Ammon's horn (tissue), 1 donor: ENCODE measurements at places on chromosomes 13 and 19.
A peak's percentile ranks its signal among the peaks of the same experiment; 100 is the strongest.

- DNase-seq: no peak
These were observed 11.1 kb downstream of the PPP5C start for GRCh38 chr19:46357846-46358583.

- no peak for DNase-seq
These were observed 26.9 kb upstream of the CYP2A7 start for GRCh38 chr19:40908976-40909375.

DNA sequence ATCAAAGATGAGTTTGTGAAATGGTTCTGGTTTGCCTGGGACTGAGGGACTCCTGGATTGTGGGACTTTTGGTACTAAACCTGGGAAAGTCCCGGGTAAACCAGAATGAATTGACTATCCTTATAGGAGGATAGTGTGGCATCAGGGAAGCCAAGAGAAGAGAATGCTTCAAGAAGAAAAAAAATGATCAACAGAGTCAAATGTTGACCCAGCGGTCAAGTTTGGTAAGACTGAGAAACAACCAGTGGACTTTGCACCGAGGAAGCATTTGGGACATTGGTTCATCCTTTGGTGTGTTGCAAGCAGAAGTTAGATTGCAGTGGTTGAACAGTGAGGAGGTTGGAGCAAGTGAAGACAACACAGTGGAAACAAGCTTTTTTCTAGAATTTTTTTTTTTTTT lies 33.5 kb downstream of the CLEC17A start:
- DNase-seq: peak; percentile 4

- no peak for DNase-seq
These were observed 2.2 kb upstream of the COX6B1 start for GRCh38 chr19:35645680-35646511.

DNA sequence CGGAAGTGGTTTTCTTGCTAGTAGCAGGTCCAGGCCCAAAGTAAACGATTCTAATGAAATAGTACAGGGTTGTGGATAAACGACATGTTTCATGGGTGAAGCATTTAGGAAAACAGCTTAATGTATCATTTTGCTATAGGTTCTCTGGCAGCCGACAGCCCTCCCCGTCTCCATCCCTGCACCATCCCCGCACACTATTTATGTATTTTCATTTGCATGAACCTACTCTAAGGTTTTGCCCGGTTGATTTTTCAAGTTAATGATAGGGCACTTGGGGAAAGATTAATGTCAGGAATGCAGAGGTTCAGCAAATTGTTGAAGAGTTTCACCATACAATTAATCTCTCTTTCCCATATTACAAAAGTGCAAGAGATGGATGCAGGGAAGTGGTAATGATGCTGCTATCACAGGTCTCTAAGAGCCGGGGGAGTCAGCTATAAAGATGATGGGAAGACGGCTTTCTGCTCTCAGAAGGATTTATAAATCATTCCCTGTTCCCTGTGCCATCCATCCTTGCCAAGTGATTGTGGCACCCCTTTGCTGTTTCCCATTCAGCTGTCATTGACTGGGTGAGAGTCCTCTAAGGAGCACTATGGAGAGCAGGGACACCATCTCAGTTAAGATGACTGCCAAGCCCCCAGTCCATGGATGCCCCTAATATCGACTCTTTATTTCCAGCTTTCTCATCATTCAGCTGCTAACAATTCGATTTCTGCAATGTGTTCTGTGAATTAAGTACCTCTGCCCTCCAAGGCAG lies 186.3 kb downstream of the IRS2 start:
- DNase-seq: no peak

GRCh38 chr19:49773663-49774350 lies 7.0 kb downstream of the AP2A1 start:
- no peak for DNase-seq

GRCh38 chr13:25783601-25784024 lies 268.2 kb downstream of the SHISA2 start:
- DNase-seq: no peak

- no peak for DNase-seq
These were observed 12.7 kb upstream of the LILRA2 start for GRCh38 chr19:54560881-54561385.

DNA sequence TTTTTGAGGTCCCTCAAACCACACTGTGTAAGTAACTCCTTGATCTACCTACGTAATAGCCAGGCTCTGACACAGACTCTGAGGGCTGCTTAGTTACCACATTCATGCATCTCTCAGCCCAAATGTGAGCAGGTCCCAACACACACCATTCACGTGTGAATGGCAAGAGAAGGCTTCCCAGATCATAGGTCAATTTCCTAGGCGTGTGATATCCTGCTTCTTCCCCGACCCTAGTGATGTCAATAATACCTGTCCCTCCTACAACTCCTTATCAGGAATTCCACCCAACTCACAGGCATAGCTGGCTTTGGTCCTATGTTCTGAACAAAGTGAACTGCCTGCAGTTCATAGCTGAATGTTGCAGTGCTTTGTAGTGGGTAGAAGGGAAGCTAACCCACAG lies 334.5 kb downstream of the RFC3 start:
- no peak for DNase-seq

DNA sequence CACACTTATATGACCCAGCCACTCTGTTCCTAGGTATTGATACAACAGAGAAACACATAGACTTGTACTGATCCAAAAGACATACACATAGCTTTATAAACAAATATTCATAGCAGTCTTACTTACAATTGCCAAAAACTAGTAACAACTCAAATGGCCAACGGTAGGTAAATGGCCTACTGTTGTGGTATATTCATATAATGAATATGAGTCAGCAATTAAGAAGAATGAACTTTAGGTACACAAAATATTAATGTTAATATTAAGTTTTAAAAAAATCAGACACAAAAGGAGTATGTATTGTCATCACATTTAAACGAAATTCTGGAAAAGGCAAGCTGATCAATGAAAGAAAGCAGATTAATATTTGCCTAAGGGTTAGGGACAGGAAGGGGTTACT lies 19.7 kb downstream of the KPNA3 start:
- no peak for DNase-seq

DNA sequence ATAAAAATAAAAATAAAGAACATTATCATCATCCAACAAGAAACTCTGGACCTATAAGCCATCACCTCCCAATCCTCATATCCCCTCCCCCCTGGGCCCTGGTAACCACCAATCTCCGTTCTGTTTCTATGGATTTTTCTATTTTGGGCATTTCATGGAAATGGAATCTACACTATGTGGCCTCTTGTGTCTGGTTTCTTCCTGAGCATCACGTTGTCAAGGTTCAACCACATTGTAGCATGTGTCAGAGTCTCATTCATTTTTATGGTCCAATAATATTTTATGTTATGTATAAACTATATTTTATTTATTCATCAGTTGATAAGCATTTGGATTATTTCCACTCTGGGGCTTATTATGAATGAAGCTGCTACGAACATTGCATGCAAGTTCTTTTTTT lies 26.9 kb downstream of the SULT2B1 start:
- DNase-seq: no peak

- DNase-seq: no peak
These were observed 1348.0 kb upstream of the SLC10A2 start for GRCh38 chr13:104414181-104414580.

DNA sequence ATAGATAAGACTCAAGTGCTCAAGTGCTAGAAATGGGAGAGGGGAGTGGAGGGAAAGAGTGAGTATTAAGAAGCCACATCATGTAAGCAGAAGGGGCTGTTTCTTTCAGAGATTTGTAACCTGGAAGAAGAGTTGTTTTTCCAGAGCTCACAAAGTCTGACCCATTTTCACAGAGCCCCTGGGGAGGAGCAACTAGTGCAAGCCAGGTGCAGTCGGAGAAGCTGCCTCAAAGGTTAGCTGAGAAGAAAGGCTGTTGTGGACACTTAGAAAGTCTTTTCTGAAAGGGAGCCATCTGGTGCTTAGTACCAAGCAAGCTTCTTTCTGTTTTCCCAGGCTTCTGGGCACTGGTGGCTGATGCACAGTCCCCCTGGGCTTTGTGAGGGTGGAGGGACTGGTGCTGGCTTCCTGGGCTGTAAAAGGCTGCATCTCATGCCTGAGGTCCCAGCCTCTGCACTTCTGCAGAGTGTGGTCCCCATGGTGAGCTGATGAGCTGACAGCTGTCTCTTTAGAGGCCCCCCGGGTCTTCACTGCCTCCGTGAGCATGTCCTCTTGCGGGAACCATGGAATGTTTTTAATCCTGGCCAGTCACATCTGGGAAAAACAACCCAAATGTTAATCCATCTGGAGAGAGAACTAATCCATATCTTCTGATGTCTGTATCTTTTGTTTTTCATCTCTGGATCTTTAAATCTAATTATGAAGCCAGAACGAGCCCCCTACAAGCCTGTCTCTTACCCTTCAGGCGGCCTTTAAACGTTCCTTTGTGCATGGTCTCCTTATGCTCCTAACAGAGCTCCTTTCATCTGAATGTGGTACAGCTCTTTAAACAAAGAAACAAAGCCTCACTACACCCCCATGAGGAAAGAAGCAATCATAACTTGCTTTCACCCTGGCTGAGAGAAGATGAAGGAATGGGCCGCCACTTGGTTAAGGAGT lies 40.2 kb downstream of the OLFM4 start:
- DNase-seq: peak; percentile 70

DNA sequence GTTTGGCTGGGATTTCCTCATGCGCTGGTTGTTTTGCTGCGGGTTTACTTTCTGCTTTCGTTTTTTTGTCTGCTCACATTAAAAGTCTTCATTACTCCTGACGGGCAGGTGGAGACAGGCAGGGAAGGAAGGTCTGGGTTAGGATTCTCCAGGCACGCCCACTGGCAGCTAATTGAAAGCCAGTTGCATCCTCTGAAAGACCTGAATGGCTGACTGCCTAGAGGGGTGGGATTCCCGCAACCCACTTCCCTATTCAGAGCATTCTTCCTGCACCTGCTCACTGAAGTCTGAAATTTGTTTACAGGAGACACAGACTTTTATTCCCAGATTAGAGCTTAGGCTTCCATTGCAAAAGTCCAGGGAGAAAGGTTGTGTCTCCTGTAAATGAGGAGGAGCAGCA lies 172.0 kb downstream of the UQCRFS1 start:
- no peak for DNase-seq

DNA sequence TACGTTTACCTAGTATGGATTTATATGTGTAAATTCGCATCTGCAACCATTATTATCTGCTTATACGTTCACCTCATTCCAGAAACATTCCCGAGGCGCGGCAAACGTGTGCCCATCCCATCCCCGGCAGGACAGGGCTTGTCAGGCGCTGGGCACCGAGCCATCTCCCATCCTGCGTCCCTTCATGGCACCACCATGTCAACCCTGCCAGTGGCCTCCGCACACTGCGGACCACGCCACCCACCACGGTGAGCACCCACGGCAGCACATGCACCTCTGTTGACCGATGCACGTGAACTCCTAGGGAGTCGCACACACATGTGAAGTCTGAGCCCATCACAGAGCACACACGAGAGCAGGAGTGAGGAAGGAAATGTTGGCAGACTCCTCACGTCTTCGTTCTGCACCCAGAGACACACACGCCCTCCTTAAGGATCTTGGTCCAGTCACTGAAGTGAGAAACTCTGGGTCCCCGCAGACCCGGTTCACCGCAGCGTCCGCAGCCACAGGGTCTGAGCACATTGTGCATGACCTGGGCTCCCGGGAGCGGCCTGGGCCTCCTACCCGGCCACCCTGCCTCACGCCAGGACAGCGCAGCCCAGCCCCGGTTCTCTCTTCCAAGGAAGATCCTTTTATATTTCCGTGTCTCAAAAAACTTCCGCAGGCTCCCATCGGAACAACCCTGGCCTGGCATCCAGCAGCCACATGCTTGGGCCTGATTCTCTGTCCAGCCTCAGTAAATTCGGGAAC lies 68.4 kb upstream of the C13orf46 start:
- no peak for DNase-seq

DNA sequence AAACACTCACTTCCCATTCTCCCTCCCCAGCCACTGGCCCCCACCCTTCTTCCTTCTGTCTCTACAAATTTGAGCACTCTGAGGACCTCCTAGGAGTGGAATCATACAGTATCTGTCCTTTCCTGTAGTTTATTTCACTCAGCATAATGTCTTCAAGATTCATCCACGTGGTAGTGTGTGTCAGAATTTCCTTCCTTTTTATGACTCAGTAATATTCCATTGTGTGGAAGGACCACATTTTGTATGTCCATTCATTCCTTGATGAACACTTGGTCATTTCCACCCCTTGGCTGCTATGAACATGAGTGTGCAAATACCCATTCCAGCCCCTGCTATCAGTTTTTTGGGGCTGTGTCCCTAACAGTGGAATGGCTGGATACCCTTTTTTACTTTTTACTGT lies 9.8 kb downstream of the KLF2 start:
- no peak for DNase-seq

GRCh38 chr13:40897053-40897452 lies 107.6 kb downstream of the SLC25A15 start:
- DNase-seq: no peak

DNA sequence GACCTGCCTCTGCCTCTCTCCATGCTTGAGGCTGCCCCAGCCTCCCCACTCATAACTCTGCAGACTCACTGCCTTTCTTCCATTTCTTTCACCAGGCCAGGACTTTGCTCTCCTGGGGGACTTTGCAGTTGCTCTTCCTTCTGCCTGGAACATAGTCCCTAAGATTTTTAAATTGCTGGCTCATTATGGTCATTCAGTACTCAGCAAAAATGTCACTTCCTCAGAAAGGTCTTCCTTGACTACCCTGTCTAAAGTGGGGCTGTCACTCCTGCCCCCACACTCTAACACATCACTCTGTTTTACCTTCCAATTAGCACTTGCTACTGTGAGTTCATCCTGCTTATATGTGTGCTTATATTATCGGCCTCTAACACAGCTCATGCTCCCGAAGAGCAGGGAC lies 618.2 kb downstream of the UQCRFS1 start:
- no peak for DNase-seq

- no peak for DNase-seq
These were observed 15.3 kb downstream of the TMEM38A start for GRCh38 chr19:16676101-16676798.

DNA sequence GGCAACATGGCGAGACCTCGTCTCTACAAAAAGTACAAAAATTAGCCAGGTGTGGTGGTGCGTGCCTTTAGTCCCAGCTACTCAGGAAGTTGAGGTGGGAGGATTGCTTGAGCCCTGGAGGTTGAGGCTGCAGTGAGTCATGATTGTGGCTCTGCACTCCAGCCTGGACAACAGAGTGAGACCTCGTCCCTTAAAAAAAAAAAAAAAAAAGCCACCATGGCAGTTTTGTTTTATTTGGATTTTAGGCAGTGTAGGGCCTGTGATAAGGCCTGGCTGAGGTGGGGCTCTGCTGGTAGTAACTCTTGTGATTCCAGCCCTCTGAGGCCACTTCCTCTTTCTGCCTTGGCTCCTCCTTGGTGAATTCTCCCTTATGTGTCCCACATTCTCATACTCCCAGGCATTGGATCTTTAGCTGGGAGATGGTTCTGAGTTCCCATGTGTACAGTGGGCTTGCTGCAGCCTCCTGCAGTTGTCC lies 39.2 kb downstream of the GATAD2A start:
- DNase-seq: no peak

- peak; percentile 54 for DNase-seq
These were observed 24.2 kb upstream of the C1QTNF9B start for GRCh38 chr13:23921451-23921888.
